Activated CD4-positive, alpha-beta T cell treated with anti-CD3 and anti-CD28 coated beads, Interleukin-2, amount 50 U/mL, for 1 hour (primary cell): ENCODE measurements at places on chromosomes 5 and 9.

GRCh38 chr9:132499251-132499650 is 83.2 kb upstream of the BARHL1 start:
- DNase-seq, result no peak

DNA sequence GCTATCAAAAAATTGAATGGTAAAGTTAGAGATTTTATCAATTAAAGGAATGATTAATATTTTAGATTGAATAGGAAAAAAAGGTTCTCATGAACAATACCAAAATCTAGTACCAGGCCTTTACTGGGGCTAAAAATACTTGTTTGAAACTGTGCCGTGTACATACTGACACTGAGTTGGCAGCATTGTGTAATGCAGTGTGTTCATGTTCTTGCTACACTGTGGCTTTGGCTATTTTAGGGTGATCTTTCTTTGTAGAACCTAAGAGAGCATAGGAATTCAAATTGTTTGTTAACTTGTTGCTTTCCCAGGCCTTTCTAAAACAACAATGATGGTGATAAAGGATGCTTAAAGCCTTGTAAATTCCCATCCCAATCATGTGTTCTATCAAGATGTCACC is 80.9 kb downstream of the KIF4B start:
- DNase-seq, result no peak

DNA sequence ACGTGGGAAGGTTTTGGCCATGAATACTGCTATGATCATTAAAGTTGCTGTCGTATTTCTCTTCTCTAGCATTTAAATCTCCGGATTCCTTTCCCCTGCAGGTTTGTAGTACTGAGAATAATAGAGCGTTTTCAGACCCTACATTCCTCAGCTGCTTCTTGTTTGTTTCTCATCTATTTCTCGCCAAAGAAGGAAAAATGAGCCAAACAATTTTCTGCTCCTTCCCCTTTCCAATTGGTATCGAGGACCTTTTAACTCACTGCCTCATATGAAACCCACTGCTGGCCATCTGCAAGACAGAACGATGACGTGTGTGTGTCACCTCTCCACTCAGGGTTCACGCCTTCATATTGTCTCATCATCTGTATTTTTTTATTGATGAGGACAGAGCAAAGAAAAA is 689.4 kb upstream of the WWC1 start:
- no peak for DNase-seq

GRCh38 chr5:10448754-10449360 is 7.2 kb downstream of the ROPN1L start:
- no peak for DNase-seq

DNA sequence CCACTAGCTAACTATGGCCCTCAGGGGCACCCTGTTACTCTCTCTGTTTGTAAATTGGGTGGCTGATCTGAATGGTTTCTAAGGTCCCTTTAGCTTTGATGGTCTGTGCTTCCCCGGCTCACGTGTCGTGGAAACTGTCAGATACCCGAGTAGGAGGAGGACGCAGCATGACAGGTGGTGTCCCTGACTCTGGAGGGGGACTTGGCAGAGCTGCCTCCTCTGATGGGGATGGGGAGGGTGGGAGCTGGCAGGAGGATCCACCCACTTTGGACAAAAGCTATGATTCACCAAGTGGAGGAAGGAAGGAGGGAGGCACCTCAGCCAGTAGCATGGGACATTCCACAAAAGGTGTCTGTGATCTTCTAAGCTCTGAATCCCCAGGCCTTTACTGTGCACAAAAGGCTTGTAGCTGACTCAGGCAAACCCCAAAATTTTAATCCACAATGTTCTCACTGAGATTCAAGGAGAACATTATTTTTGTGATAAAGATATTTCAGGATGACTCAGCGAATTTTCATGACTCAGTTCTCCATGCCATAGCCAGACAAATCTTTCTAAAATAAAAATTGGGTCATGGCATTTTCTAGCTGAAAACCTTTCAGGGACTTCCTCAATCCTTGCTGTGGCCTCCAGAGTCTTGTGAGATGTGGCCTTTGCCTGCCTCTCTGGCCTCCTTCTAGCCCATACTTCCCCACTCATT is 131.0 kb upstream of the BRINP1 start:
- no peak for DNase-seq

GRCh38 chr5:472076-472655 is 29.2 kb downstream of the EXOC3 start:
- no peak for DNase-seq

DNA sequence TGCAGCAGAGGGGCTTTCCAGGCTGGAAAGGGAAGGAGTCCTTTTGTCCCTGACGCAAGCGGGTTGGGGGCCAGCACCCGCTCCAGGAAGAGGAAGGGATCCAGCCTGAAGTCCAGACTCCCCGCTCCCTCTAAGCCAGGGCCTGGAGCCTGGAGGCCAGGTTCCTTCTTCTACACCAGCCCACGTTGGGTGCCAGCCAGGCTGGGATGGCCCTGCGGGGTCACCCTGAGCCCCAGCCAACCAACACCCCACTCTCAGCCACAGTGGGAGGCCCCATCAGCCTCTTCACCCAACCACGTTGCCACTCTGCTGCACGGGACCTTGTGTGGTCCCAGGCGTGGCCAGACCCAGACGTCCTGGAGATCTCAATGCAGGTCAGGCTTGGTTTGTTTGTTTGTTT is 970 bp upstream of the FUT7 start:
- no peak for DNase-seq

GRCh38 chr9:110951805-110952539 is 86.3 kb downstream of the LPAR1 start:
- DNase-seq, result no peak

GRCh38 chr5:74623006-74623611 is 17.4 kb downstream of the ENC1 start:
- DNase-seq, result no peak

- no peak for DNase-seq
Observed at GRCh38 chr9:80326105-80326504, 754.3 kb downstream of the TLE4 start.

DNA sequence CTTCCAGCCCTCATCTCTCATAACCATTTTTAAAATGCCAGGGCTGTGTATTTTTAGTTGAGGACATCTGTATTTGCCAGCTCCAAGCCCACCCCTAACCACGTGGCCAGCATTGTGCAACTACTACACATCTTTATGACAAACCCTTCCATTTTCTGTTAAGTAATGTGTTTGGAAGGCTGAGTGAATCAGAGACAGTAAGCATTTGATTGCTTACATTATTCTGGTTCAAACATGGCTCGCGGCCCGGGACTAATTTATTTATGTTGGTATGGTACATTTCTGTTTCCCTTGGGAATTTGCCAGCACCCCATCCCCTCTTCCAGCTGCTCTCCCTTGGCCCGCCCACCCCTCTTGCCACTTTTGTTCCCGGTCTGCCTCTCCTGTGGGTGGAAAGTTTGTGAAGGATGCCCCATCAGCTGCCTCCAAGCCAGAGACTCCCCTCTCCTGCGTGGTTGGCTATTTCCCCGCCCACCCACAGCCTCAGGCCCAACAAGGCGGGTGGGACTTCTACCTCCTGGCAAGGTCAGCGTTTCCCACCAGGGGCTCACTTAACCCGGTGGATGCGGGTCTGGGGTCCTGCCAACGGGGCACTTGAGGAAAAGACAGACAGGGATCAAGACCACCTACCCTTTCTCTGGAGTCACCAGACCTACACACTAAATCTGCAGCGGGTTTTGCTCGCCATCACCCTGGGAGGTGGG is 162.2 kb downstream of the HSD17B3 start:
- DNase-seq, result no peak

DNA sequence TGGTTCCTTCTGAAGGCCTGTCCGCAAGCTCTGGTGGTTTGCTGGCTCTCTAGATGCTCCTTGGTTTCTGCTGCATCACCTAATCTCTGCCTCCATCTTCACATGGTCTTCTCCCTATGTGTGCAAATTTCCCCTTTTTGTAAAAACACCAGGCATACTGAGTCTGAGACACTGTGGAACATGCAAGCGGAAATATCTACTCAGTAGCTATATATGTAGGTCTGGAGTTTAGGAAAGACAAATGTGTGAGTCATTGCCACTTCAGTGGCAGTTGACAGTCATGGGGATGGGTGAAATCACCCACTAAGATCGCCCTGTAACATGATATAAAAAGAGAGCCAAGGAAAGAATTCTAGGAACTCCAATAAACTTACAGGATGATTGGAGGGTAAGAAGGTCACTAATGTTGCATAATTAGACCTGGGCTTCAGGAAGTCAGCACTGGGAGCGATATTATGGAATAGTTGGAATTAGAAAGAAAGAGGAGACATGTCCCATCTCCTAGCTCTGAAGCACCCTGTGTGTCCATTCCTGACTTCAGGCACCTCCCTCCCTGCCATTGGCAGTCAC is 22.7 kb upstream of the UBLCP1 start:
- no peak for DNase-seq

DNA sequence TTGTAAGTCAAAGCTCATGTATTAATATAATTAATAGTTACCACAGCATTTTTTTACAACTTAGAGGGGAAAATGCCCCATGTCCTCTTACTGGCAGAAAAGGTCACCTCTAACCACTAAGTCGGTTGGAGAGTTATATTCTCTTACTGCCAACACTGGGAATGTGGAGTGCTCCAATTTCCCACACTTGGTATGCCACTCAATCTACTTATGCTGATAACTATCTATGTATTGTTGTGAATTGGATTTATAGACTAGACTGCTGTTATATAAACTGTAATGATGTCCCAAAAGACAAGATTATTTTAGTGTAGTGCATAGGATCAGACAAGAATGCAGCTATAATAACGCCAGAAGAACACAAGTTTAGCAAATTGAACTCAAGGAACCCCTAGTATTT is 2385.2 kb upstream of the C9orf72 start:
- DNase-seq, result no peak

GRCh38 chr5:113226116-113226736 is 208.6 kb downstream of the TSSK1B start:
- no peak for DNase-seq

GRCh38 chr5:57695706-57696388 is 213.2 kb upstream of the ACTBL2 start:
- no peak for DNase-seq

- DNase-seq, result no peak
Observed at GRCh38 chr5:102089883-102090282, 206.2 kb downstream of the SLCO4C1 start.
